ENCODE measurements at places on chromosomes 12 and 14. TPM values are rescaled to one million over a fixed set of nuclear protein-coding genes. Genes with fewer than 3 reads are reported as not detected.
A peak's percentile ranks its signal among the peaks of the same experiment; 100 is the strongest.

PAH gene
- 3.9 TPM for polyA plus RNA-seq

- no peak overlapping the region for H3K4me3 ChIP-seq
- H3K27me3 ChIP-seq, result no peaks in the 10 kb centered on the region
- DNase-seq, result no peak
- peak overlapping the region; percentile 30 for H3K27ac ChIP-seq
- H3K36me3 ChIP-seq, result peaks cover 5% of the 10 kb centered on the region
- H3K4me1 ChIP-seq, result peaks cover 35% of the 10 kb centered on the region
Measured at GRCh38 chr12:22538311-22538710, 6.0 kb downstream of the C2CD5 start.

KRT75 gene
- not detected for polyA plus RNA-seq

DNA sequence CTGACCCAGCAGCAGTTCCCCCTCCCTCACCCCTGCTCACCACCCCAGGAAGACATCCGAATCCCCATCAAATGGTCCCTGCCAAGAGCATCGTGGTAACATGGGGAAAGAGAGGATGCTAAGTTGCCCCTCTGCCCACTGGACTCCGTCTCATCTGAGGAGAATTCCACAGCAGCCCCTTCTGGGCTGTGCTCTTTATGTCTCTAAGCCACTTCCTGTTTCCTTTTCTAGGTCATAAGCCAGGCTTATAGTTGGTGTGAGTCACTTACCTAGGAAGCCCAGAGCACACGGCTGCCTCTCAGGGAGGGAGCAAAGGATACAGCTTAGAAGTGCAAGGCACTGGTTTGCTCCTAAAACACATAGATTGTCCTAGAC, 76.0 kb downstream of the VCPKMT start:
- no peak overlapping the region for H3K4me3 ChIP-seq
- no peak for DNase-seq
- peaks cover 27% of the 10 kb centered on the region for H3K4me1 ChIP-seq
- no peaks in the 10 kb centered on the region for H3K27me3 ChIP-seq
- no peaks in the 10 kb centered on the region for H3K36me3 ChIP-seq

GRCh38 chr12:129532707-129533499, 370.9 kb downstream of the TMEM132D start:
- no peak overlapping the region for H3K27ac ChIP-seq
- no peaks in the 10 kb centered on the region for H3K4me1 ChIP-seq
- H3K4me3 ChIP-seq, result no peak overlapping the region

DNA sequence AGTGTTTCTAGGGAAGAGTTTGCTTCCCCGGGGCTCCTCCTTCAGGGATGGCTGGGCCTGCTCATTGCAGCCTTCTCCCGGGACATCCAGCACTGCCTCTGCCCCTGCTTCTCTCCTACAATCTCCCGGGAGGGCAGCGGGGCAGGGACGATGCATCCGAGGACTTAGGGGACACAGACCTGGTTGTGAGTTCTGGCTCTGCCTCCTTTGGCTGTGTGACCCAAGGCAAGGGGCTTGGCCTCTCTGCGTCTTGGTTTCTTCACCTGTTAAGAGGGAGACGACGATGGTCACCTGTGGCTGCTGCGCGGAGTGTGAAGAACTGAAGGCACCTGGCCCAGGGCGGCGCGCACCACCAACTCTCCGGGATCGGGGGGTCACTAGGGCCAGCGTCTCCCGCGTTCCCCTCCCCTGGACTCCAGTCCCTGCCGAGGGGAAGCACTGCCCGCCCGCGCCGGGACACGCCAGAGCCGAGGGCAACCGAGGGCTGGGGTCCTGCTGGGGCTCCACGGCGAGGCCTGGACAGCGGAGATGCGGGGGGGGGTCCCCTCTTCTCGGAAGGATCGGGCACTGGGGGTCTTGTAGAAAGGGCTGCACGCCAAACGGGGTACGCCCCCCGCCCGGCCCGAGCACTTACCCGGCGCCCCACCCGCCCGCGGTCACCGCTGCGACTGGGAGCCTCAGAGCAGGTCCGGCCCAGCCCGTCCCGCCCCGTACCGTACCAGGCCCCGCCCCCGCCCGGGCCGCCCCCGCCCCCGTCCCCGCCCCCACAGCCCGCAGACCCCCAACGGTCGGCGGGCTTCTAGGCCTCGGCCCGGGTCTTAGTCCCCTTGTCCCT, at the start of gene HVCN1:
TSS of gene HVCN1 (minus strand) at position 670 of the 835 bp plus-strand sequence. CDS start 5,870 bp downstream, outside the sequence.
- peaks cover 12% of the 10 kb centered on the region for H3K4me1 ChIP-seq
- H3K4me3 ChIP-seq, result peak within 1 kb of the TSS; percentile 1
- no peaks in the 10 kb centered on the region for H3K27me3 ChIP-seq
- peak within 1 kb of the TSS; percentile 77 for H3K27ac ChIP-seq
- H3K36me3 ChIP-seq, result no peaks in the 10 kb centered on the region

C2CD5 gene
- polyA plus RNA-seq, result 28.2 TPM

DNA sequence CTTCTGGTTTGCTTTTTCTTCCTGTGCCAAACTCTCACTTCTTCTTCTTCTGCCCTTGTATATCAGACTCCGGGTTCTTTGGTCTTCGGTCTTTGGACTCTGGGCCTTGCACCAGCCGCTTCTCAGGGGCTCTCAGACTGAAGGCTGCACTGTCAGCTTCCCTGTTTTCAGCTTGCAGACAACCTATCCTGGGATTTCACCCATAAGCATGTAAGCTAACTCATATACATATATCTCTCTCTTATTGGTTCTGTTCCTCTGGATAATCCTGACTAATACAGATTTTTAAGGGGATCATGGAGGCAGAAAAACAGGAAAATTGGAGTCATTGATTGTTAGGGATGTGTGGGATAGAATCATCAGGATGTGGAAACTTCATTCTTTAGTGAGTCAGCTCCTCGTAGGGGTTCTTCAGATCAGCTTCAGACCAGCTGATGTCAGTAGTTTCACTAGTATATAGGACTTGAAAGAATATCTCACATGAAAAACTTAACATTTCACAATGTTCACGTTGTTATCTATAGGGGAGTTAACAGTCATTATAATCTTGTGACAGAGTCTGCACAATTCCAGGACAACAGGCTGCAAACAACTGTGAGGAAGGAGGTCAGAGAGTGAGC, 102.9 kb downstream of the RASSF9 start:
- no peaks in the 10 kb centered on the region for H3K27me3 ChIP-seq
- H3K4me1 ChIP-seq, result no peaks in the 10 kb centered on the region
- no peak for DNase-seq
- H3K27ac ChIP-seq, result no peak overlapping the region
- H3K36me3 ChIP-seq, result no peaks in the 10 kb centered on the region
- no peak overlapping the region for H3K4me3 ChIP-seq

DNA sequence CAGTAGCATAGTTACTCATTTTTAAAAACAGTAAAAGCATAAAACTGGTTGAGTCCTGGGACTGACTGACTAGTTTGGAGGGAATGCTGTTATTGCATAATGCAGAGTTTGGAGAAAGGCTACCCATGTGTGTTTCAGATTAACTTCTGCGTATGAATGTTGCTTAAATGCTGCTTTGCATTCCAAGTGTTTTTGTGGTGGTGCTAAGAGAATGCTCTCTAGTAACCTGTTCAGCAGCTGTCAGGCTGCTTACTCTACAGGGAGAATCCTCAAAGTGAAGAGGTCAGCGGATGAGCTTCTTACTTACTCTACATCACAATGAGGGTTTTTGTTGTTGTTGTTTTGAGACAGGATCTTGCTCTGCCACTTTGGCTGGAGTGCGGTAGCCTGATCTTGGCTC, 4.3 kb downstream of the DLST start:
- H3K27me3 ChIP-seq, result no peaks in the 10 kb centered on the region
- H3K27ac ChIP-seq, result no peak overlapping the region
- peaks cover 24% of the 10 kb centered on the region for H3K4me1 ChIP-seq
- no peak overlapping the region for H3K4me3 ChIP-seq
- no peak for DNase-seq

DNA sequence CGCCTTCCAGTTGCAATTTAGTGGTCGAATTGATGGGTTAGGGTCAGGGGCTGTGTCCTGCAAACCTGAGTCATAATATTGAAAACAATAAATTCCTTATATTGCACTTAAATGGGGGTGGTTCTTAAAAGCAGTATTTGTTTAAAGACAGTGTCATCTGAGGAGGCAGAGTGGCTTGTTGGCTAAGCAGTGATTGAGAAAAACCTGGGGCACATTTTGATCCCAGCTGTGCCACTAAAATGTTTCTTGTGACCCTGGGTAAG, 48.4 kb downstream of the FBXW8 start:
- H3K27me3 ChIP-seq, result no peaks in the 10 kb centered on the region
- H3K27ac ChIP-seq, result no peak overlapping the region
- H3K4me1 ChIP-seq, result peaks cover 6% of the 10 kb centered on the region

DNA sequence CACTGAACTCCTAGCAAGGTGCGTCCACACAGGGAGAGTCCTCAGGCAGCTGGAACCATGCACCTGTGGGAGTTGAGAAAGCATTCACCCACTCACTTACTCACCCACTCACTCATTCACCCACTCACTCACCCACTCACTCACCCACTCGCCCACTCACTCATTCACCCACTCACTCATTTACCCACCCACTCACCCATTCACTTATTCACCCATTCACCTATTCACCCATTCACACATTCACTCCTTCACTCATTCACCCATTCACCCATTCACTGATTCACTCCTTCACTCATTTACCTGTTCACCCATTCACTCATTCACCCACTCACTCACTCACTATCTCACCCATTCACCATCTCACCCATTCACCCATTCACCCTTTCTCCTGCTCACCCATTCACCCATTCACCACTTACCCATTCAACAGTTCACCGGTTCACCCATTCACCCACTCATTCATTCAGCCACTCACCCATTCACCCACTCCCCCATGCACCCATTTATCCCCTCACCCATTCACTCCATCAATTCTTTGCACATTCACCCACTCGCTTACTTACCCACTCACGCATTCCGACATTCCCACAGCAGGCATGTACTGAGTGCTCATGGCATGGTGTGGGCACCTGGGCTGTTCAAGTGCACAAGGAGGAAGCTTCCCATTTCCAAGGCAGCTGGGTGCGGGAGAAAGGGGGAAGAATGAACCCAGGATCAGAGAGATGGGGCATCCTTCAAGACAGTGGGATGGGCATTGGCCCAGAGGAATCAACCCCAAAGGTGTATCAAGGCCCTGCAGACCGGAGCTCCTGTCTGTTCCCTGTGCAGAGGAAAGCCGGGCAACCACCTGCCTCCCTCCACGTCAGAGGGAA, 135.2 kb upstream of the C14orf180 start:
- no peaks in the 10 kb centered on the region for H3K36me3 ChIP-seq
- no peak overlapping the region for H3K27ac ChIP-seq
- no peak for DNase-seq
- H3K4me3 ChIP-seq, result no peak overlapping the region
- no peaks in the 10 kb centered on the region for H3K27me3 ChIP-seq
- H3K4me1 ChIP-seq, result no peaks in the 10 kb centered on the region

CHGA gene
- polyA plus RNA-seq, result 3,883 TPM

DNA sequence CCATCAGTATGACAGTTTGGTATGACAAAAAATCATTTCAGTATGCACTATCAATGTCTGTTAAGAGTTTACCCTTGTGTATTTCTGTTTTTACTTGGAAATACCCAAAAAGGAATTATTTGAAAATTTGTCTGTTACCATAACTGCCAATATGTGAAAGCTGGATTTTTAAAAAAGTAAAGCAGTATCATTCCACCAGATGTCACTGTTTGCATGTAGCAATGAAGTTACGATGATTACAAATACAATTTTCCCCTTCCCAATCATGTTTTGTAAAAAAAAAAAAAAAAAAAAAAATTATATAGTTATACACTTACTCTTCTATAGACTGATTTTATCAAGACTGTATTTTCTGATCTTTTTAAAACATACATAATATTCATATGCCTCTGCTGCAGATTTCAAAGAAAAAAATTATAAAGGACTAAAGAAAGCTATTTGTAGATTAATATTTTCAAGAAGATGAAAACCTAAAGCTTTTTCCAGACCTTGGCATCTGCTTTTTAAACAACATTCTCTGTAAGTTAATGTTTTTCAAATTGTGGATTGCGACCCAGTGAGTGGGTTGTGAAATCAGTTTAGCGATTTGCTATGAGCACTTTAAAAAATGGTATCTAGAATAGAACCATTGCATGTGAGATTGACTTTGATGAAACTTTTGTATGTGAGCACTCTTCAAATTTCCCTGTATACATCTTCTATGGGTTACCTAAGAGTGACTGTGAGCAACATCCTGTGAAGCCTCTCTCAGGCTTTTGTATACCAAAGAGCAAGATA, 114.2 kb downstream of the TTC6 start:
- no peaks in the 10 kb centered on the region for H3K4me1 ChIP-seq
- no peak overlapping the region for H3K4me3 ChIP-seq
- H3K27ac ChIP-seq, result no peak overlapping the region
- no peak for DNase-seq
- no peaks in the 10 kb centered on the region for H3K36me3 ChIP-seq
- H3K27me3 ChIP-seq, result no peaks in the 10 kb centered on the region

SLC17A8 gene
- polyA plus RNA-seq, result not detected

GRCh38 chr12:21751517-21751916, 23.0 kb downstream of the KCNJ8 start:
- no peaks in the 10 kb centered on the region for H3K36me3 ChIP-seq
- no peak overlapping the region for H3K4me3 ChIP-seq
- H3K4me1 ChIP-seq, result peaks cover 9% of the 10 kb centered on the region

GRCh38 chr14:74548881-74549280, 55.3 kb downstream of the ISCA2 start:
- H3K36me3 ChIP-seq, result no peaks in the 10 kb centered on the region
- H3K27me3 ChIP-seq, result no peaks in the 10 kb centered on the region
- peak; percentile 37 for DNase-seq
- H3K27ac ChIP-seq, result no peak overlapping the region

DNA sequence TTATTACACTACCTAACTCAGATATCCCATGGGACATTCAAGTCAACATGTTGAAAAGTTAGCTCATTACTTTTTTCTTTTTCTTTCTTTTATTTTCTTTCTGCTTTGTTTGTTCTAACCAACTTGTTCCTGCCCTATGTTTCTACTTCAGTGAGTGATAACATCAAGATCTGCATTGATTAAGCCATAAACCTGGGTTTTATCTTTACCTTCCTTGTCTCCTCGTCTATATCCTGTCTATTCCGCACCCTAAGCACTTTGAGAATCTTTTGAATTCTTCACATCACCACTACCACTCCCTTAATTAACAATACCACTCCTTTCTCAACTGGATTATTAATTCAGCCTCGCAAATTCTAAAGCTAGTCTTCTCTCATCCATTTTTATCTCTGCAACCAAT, 81.9 kb upstream of the AVPR1A start:
- H3K4me1 ChIP-seq, result no peaks in the 10 kb centered on the region
- no peaks in the 10 kb centered on the region for H3K36me3 ChIP-seq
- H3K27ac ChIP-seq, result no peak overlapping the region
- no peak overlapping the region for H3K4me3 ChIP-seq

VRK1 gene
- polyA plus RNA-seq, result 6.8 TPM

GRCh38 chr12:91630083-91630482, 447.5 kb upstream of the DCN start:
- H3K27ac ChIP-seq, result no peak overlapping the region
- H3K4me3 ChIP-seq, result no peak overlapping the region
- H3K27me3 ChIP-seq, result no peaks in the 10 kb centered on the region
- H3K36me3 ChIP-seq, result no peaks in the 10 kb centered on the region
- peaks cover 5% of the 10 kb centered on the region for H3K4me1 ChIP-seq

MSI1 gene
- polyA plus RNA-seq, result 0.88 TPM

CPSF6 gene
- polyA plus RNA-seq, result 50.9 TPM

GPRC5A gene
- polyA plus RNA-seq, result 4.0 TPM

CCDC177 gene
- polyA plus RNA-seq, result not detected

- no peak overlapping the region for H3K4me3 ChIP-seq
- H3K36me3 ChIP-seq, result no peaks in the 10 kb centered on the region
- H3K27me3 ChIP-seq, result no peaks in the 10 kb centered on the region
- no peak for DNase-seq
- H3K4me1 ChIP-seq, result no peaks in the 10 kb centered on the region
Measured at GRCh38 chr14:23828616-23829015, 125.0 kb upstream of the DHRS4 start.

Measured in adrenal gland (tissue), 19 donors.